Cardiac muscle cell (in vitro differentiated cells and primary cell): ENCODE measurements at places on chromosomes 12 and 14.
A peak's percentile ranks its signal among the peaks of the same experiment; 100 is the strongest.

DNA sequence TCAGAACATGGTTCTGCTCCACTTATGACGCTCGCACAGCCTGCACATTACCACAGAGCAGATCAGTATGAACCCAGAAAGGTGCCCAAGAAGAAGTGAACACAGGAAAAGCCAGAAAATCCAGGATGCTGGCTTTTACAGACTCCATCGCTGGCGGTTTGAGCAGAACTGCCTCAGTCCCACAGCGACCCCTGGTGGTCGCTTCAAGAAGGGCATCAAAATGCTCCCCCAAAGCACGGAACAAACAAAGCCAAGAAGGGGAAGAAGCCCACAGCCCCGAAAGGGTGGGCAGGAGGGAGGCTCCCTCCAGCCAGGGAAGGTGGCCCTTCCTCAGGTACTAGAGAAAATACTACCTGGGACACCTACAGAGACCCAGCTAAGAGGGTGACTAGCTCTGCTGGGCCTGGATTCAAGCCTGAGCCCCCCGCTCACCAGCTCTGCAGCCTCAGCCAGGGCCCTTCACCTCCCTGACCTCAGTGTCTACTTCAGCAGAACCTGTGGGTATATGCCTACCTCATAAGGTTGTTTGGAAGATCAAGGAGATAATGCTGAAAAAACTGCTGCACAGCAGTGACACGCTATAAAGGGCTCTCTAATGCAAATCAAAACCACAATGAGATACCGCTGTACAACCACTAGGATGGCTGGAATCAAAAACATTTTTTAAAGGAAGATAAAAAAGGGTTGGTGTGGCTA, 98.1 kb downstream of the NCOR2 start:
- H3K4me1 ChIP-seq, result no peaks in the 10 kb centered on the region
- no peak overlapping the region for H3K27ac ChIP-seq
- DNase-seq, result peak; percentile 23
- no peak overlapping the region for H3K4me3 ChIP-seq
- H3K27me3 ChIP-seq, result no peaks in the 10 kb centered on the region

DNA sequence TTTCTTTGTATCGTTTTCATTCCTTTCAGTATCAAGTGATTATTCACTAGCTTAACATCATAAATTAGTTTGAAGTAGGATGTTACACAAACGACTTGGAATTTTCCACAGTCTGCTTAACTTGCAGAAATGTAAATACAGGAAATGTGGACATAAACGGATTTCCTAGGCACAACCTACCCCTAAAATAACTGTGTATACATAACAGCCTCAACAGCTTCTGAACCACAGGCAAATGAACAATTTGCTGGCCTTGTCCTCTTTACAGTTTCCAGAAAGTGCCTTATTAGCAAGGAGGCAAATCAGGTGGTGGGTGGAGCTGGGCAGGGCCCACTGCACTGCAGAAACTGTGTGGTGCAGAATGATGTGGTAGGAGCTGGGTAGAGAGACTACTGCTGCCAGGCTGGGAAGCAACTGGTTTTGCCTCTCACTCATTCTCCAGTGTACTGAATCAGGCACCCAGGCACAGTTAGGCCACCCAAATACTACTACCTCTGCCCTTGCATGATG, 14.1 kb downstream of the DRAM1 start:
- no peaks in the 10 kb centered on the region for H3K36me3 ChIP-seq
- H3K4me3 ChIP-seq, result no peak overlapping the region

GRCh38 chr14:57822081-57822480, 43.8 kb downstream of the SLC35F4 start:
- DNase-seq, result no peak
- no peaks in the 10 kb centered on the region for H3K4me1 ChIP-seq
- no peak overlapping the region for H3K27ac ChIP-seq
- no peaks in the 10 kb centered on the region for H3K36me3 ChIP-seq

DNA sequence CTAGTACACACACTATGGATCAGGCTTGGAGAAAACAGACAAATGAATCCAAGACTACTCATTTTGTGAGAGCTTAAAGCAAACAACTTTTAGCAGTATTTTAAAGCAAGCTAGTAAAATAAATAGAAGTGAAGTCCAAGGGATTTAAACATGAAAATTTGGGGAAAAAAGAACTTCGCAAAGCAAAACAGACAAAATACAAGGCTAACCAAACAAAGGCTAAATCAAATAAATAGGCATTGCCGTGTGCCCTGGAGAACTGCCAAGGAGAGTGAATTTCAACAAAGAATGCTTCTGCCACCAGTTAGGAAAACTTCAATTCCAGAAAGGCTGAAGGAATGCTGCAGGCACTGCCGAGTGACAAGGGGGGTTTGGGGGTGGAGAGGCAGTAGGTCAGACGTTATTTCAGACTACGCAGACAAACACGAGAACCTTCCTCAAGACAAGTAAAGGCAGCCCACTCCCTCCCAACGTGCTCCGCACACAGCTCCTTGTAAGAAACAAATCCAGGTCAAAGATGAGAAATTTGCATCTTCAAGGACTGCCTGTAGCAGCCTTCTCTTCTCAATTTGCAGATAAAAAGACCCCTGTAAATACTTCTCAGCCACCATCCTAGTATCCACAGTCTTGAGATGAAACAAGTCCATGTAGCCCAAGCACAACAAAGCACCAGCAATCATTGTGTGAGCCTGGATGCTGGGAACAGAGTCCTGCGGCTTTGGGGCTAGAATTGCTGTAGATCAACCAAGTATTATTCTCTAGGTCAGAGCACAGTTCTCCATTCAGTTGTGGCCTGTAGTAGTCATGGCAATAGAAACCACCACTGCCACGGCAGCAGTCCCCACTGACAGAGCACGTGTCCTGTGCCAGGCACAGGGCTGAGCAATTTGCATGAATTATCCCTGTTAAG, 43.3 kb downstream of the EFCAB11 start:
- no peak overlapping the region for H3K4me3 ChIP-seq
- DNase-seq, result peak; percentile 10
- H3K36me3 ChIP-seq, result no peaks in the 10 kb centered on the region
- no peaks in the 10 kb centered on the region for H3K27me3 ChIP-seq
- peaks cover 7% of the 10 kb centered on the region for H3K4me1 ChIP-seq
- H3K27ac ChIP-seq, result no peak overlapping the region

- H3K27me3 ChIP-seq, result no peaks in the 10 kb centered on the region
- peak overlapping the region; percentile 85 for H3K27ac ChIP-seq
- no peak for DNase-seq
Measured at GRCh38 chr12:96237465-96238077, 43.4 kb downstream of the ELK3 start.

GRCh38 chr14:58972233-58973017, 216.0 kb upstream of the DAAM1 start:
- H3K27me3 ChIP-seq, result no peaks in the 10 kb centered on the region
- H3K27ac ChIP-seq, result peak overlapping the region; percentile 47
- no peaks in the 10 kb centered on the region for H3K36me3 ChIP-seq
- peaks cover 33% of the 10 kb centered on the region for H3K4me1 ChIP-seq
- no peak overlapping the region for H3K4me3 ChIP-seq
- no peak for DNase-seq

GRCh38 chr12:112489456-112489855, 70.7 kb downstream of the PTPN11 start:
- H3K27ac ChIP-seq, result no peak overlapping the region
- peaks cover 27% of the 10 kb centered on the region for H3K36me3 ChIP-seq
- H3K4me3 ChIP-seq, result no peak overlapping the region

- no peaks in the 10 kb centered on the region for H3K27me3 ChIP-seq
- H3K4me3 ChIP-seq, result no peak overlapping the region
- no peaks in the 10 kb centered on the region for H3K36me3 ChIP-seq
- no peak overlapping the region for H3K27ac ChIP-seq
Measured at GRCh38 chr12:20631711-20632110, 63.4 kb upstream of the SLCO1C1 start.

DNA sequence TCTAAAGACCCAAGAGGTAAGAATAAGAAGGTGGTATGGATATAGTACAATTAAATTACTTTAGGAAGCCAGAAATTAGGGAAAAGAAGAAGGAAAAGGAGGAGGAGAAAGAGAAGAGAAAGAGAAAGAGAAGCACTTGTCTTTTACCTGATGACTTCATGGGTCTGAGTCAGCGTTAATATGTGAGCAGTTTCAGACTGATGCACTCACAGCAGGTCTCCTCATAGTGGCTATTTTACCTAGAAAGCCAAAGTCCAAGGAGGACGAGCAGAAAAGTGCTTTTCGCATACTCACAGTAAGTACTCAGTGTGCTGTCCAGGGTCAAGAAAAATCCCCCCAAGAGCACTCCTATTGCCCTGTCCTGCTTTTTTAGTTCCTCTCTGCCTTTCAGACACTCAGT, 222.1 kb downstream of the C12orf42 start:
- H3K4me3 ChIP-seq, result no peak overlapping the region
- H3K27me3 ChIP-seq, result no peaks in the 10 kb centered on the region
- no peak overlapping the region for H3K27ac ChIP-seq
- no peaks in the 10 kb centered on the region for H3K4me1 ChIP-seq

DNA sequence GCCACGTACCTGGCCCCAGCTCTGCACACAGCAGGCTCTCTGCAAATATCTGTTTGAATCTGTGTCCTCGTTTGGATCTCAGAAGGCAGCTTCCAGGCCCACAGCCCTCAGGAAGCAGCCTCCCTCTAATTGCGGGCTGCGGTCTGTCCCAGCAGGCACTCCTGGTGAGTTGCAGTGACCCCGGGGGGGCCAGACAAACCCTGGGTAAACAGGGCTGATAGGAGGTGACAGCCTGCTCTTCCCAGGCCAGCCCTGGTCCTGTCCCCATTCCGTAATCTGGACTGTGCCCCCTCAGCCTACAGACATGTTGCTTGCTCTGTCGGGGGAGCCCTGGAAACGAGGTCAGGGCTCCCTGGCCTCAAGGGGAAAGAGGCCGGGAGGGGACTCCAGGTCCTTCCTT, 2.0 kb downstream of the FOXN4 start:
- H3K36me3 ChIP-seq, result no peaks in the 10 kb centered on the region
- H3K27ac ChIP-seq, result no peak overlapping the region
- H3K4me1 ChIP-seq, result no peaks in the 10 kb centered on the region
- H3K27me3 ChIP-seq, result peaks cover 58% of the 10 kb centered on the region

- no peak for DNase-seq
- no peak overlapping the region for H3K27ac ChIP-seq
- no peaks in the 10 kb centered on the region for H3K27me3 ChIP-seq
- H3K4me1 ChIP-seq, result peaks cover 5% of the 10 kb centered on the region
- H3K36me3 ChIP-seq, result no peaks in the 10 kb centered on the region
Measured at GRCh38 chr12:76303989-76304460, 44.2 kb downstream of the BBS10 start.

DNA sequence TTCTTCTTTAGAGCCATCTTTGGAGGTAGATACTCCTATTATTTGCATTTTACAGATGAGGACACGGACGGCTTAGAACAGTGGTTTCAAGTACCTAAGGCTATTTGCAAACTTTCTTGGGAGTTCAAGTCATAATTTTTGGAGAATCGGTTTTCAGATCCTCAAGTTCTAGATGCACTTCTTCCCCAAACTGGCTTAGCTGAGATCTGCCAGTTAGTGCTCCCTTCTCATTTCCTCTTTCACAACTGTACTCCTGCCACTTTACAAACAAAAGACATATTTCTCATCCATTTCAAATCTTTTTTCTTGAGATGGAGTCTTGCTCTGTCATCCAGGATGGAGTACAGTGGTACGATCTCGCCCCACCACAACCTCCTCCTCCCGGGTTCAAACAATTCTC, 77.3 kb downstream of the HELB start:
- H3K36me3 ChIP-seq, result no peaks in the 10 kb centered on the region
- no peaks in the 10 kb centered on the region for H3K27me3 ChIP-seq
- no peak overlapping the region for H3K27ac ChIP-seq
- no peak overlapping the region for H3K4me3 ChIP-seq
- no peaks in the 10 kb centered on the region for H3K4me1 ChIP-seq
- no peak for DNase-seq

DNA sequence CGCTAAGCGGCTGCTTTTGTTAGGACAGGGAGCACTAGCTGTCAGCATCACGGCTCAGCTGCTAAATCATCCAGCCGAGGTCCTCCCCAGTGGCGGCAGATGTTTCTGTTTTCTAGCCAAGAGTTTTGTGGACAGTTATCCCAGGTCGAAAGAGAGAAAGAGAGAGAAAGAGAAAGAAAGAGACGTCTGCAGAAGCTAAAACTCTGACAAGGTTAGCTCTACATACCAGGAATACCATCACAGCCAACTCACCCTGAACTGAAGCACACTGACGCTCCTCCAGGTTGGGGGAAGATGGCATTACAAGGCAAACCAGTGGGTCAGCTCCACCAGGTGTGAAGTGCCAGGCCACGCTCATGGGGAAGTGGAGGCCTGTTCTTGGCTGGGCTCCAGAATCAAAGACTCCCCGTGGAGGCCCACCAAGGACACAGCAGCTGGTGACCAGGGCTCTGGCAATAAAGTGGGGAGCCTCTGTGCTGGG, 64.9 kb upstream of the DICER1 start:
- H3K27ac ChIP-seq, result no peak overlapping the region
- no peak for DNase-seq
- peaks cover 36% of the 10 kb centered on the region for H3K27me3 ChIP-seq
- no peaks in the 10 kb centered on the region for H3K4me1 ChIP-seq

DNA sequence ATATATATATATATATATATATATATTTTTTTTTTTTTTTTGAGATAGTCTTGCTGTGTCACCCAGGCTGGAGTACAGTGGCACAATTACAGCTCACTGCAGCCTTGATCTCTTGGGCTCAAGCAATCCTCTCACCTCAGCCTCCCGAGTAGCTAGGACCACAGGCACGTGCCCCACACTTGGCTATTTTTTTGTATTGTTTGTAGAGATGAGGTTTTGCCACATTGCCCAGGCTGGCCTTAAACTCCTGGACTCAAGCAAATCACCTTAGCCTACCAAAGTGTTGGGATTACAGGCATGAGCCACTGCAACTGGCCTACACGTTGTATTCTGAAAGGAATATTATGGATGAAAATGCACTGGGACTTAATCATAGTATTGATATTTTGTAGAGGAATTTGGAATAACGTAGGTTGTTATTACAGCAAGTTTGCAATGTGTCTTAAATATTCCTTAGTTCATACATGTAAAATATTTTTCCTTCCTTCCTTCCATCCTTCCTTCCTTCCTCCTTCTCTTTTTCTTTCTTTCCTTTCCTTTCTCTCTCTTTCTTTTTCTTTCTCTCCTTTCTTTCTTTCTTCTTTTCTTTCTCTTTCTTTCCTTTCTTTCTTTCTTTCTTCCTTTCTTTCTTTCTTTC, 862 bp downstream of the KLRB1 start:
- no peak for DNase-seq
- no peaks in the 10 kb centered on the region for H3K4me1 ChIP-seq
- no peak overlapping the region for H3K4me3 ChIP-seq
